Epithelial cell of proximal tubule (primary cell): ENCODE measurements at places on chromosomes 1 and 21. TPM values are rescaled to one million over a fixed set of nuclear protein-coding genes. Genes with fewer than 3 reads are reported as not detected.

- no peak for DNase-seq
These were observed 143.2 kb downstream of the KCTD3 start for GRCh38 chr1:215710036-215710898.

The OR2G6 gene
- not detected in 2 replicates for total RNA-seq

The CNKSR1 gene
- total RNA-seq, result 6.7 and 14.8 TPM in 2 replicates

The NR0B2 gene
- not detected in 2 replicates for total RNA-seq

The DYNLT4 gene
- total RNA-seq, result 0.29 TPM in 1 of 2 replicates, not detected in the other
